Forelimb muscle (tissue), 1 donor: ENCODE measurements at places on chromosomes 12 and 14.

GRCh38 chr14:51824191-51824590 lies 36.2 kb upstream of the GNG2 start:
- DNase-seq: no peak

GRCh38 chr12:117857632-117858612 lies 110.9 kb downstream of the KSR2 start:
- DNase-seq: no peak

GRCh38 chr14:105313381-105314286 lies 914 bp upstream of the PACS2 start:
- DNase-seq: no peak

DNA sequence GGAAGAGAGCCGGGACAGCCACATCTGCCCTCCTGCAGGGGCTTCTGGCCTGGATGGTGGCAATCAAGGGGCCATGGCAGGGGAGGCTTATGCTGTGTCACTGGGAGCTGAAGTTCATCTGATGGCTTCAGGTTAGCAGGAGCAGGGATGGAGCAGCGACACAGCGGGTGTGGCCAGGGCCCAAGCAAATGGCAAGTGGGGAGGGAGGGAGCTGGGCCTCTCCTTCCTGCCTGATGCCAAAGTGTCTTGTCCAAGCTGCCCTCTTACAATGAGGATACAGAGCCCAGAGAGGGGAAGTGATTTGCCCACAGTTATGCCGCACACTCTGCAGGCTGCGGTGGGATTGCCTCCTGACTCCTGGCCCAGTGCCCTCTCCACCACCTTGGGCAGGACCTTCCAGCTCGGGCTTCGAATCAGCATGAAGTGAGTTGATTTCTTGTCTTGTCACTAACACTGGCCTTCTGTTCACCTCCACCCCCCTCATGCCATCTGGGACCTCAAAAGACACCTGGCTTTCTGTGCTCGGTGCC lies 51.3 kb downstream of the IQSEC3 start:
- DNase-seq: no peak

- no peak for DNase-seq
Measured at GRCh38 chr14:58769011-58769643, 131.4 kb downstream of the DACT1 start.

DNA sequence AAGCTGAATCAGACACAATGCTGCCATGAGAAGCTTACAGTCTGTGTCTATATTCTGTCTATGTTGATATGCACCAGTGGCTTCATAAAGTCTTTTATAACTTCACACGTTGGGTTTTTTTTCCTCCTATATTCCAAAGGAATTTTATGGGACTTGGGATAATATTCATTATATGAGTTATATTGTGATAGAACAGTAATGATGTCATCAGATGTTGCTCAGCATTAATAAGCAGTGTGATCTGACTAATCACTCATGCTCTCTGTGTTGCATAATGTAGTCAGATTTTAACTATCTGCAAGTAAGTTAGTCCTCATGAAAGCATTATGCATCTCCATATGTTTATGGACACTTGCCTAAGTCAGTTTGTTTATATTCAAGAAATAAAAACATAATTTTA lies 159.6 kb downstream of the PLCZ1 start:
- DNase-seq: no peak

DNA sequence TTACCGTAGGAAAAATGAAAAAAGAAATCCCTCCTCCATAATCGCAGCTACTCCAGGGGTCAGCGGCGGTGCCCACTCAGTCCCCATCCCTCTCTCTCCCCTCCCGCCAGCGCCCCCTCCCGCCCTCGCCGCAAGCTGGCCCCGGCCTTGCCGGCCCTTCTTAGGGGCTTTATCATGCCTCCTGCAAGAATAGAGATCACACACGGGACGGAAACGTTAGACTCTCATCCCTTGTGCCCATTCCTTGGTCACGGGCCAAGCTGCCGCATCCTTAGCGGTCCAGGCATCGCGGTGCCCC lies 692 bp upstream of the COX14 start:
- DNase-seq: no peak

- DNase-seq: no peak
Measured at GRCh38 chr12:106226884-106227640, 20.8 kb downstream of the CKAP4 start.

- DNase-seq: no peak
Measured at GRCh38 chr12:132066345-132066685, 77.8 kb downstream of the DDX51 start.

DNA sequence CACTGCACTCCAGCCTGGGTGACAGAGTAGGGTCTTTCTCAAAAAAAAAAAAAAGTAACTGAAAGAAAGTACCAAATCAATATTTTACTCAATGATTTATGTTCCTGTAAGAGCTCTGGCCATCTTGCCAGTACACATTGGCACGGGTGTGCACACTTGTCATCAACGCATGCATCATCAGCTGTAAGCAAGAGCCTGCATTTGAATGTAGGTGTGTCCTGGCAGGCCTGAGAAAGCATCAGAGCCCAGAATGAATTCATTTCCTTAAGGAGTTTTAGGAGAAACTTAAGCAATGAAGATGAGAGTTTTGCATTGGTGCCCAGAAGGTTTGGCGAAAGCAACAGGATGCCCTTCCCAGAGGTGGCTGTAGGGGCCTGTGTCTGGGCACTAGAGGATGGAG lies 88.5 kb upstream of the FZD10 start:
- DNase-seq: no peak

DNA sequence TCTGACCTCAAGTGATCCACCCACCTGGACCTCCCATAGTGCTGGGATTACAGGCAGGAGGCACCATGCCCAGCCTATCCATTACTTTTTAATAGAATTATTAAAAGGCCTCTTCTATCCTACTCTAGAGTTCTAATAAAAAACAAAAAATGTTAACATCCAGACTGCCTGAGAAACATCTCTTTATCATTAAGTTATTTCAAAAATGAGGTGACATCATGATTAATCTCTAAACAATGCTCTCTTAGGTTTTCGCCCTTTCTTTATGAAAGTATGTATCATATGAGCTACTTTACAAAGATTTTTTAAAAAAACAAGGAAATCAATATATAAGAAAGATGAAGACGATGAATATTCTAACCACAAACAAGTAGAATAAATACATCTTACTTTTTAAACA lies 52.6 kb downstream of the FGD6 start:
- no peak for DNase-seq

DNA sequence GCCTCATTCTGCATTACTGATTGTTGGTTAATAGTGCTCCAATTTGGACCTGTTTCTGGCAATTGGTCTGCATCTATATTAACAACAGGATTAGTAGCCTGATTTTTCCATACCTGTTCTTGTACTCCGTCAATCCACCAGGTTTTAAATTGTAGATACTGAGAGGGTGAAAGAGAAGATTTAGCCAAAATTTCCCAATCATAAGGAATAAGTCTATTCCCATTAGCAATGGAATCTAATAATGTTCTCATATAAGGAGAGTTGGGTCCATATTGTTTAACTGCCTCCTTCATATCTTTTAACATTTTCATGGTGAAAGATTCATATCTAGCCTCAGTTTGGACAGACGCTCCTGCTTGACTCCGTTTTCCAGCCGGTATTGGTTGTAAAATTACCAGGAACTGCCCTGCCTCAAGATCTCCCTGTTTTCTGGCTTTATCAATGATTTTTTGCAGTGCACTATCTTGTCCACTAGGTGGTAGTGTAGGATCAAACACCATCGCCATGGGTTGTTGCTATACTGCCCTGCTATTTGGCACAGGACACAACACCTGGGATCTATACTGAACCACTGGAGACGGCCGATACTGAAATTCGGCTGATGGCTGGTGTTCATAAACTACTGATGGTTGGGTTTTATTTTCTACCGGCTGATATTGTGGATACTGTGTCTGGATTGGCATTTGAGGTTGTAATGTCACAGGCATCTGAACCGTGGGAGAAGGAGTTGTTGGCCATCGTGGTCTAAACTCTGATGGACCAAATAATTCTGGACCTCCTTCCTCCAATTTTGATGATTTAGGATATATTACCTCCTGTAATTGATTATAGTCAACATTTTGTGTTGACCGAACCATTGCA lies 25.2 kb downstream of the DHRS4L2 start:
- no peak for DNase-seq
